ENCODE measurements at places on chromosomes 3 and 15.
A peak's percentile ranks its signal among the peaks of the same experiment; 100 is the strongest.

- DNase-seq, result no peak
Observed at GRCh38 chr3:133362539-133362938, 37.3 kb upstream of the BFSP2 start.

DNA sequence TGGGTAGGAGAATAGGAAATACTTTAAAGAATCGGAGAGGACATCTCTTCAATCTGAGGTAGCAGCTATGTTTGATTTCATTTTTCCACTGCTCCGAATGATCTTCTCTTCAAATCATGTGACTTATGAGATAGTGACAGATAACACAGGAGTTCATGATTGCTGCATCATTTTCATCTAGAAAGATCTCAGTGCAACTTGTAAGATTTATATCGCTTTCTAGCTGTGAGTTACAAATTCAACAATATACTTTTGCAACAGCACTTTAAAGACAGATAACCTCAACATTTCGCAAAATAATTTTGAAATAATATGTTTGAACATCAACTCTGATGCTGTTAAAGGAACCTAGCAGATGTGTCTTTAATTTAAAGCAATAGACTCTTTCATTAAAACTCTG, 99.9 kb upstream of the CCDC80 start:
- no peak for DNase-seq

DNA sequence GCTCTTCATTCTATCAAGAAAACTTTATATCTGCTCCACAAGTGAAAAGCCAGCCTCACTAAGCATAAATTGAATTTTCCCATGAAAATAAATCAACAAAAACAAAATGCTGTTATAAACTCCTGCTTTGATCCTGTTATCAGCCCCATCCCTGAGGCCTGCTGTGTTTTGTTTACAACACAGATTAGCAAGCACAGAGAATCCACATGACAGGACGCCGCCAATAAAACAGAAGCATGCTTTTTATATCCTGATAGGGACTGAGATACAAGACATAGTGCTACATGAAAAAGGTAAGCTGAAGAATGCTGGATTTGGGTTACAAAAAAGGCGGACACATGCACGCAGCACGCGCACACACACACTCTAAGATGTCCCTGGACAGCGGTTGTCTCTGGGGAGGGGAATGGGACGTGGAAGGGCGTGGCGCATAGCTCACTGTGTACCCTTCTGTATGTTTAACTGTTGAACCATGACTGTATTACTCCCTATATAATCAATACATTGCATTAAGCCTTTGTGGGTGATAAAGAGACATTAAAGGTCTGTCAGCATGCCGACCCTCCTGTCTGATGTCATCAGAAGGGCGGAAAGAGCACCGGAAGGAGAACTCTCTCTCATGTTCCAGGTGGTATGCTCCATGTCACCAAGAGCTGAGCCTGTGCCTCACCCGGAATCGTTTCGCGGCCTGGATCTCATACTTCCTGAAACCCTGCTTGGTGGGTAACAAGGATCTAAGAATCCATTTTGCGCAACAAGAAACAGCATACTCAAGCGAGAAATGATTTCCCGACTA, 93.9 kb downstream of the IQSEC1 start:
- no peak for DNase-seq

- DNase-seq, result peak; percentile 16
Observed at GRCh38 chr15:44537735-44538240, 841 bp downstream of the EIF3J start.

- DNase-seq, result no peak
Observed at GRCh38 chr3:123870033-123870432, 14.1 kb downstream of the MYLK start.

- no peak for DNase-seq
Observed at GRCh38 chr3:20798666-20799065, 612.7 kb upstream of the SGO1 start.

DNA sequence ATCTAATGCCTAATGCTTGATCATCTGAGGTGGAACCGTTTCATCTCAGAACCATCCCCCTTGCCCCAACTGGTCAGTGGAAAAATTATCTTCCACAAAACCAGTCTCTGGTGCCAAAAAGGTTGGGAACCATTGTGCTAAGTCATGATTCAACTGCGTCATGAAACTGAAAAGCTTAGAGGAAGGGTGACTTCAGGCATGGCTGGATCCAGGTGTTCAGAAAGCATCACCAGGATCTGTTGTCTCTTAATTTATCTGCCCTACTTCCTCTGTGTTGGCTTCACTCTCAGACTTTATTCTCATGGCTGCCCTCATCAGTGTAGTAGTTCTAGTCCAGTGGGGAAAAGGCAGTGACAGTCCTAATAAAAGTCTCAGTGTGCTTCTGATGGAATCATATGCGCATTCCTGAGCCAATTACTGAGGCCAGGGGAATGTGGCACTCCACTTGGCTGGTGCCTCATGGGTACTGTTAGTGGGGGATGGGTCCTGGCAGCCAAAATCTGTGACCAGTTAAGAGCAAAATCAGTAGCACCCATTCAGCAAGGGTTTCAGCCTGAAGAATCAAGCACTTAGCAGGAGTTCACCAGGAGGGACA, 110.3 kb downstream of the WNT5A start:
- no peak for DNase-seq

- DNase-seq, result no peak
Observed at GRCh38 chr3:65828706-65829105, 210.0 kb downstream of the MAGI1 start.

GRCh38 chr3:27723815-27724458, 1.8 kb upstream of the EOMES start:
- DNase-seq, result no peak
